ENCODE measurements at places on chromosomes 11 and 22. TPM values are rescaled to one million over a fixed set of nuclear protein-coding genes. Genes with fewer than 3 reads are reported as not detected.

GRCh38 chr22:22485524-22485923 is 23.0 kb downstream of the ZNF280B start:
- peaks cover 64% of the 10 kb centered on the region for H3K27me3 ChIP-seq
- DNase-seq: no peak
- H3K4me3 ChIP-seq: no peak overlapping the region
- peaks cover under 1% of the 10 kb centered on the region for H3K4me1 ChIP-seq
- no peak overlapping the region for H3K27ac ChIP-seq

- DNase-seq: no peak
- no peaks in the 10 kb centered on the region for H3K27me3 ChIP-seq
- H3K27ac ChIP-seq: no peak overlapping the region
These were observed 345.8 kb downstream of the BRD1 start for GRCh38 chr22:49481659-49482399.

DNA sequence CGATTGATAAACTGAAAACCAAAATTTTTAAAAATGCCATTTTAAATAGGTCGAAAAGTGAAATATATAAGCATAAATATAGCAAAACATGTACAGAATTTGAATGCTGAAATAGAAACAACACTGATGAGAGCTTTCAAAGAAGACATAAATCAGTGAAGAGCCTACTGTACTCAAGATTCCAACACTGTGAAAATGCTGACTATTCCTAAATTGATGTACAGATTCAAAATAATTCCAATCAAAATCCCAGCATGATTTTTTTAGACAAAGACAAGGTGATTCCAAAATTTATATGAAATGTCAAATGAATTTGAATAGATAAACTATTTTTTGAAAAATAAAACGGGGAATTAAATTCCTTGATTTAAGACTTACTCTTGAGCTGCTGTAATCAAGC is 1010.4 kb downstream of the TBC1D22A start:
- H3K4me3 ChIP-seq: no peak overlapping the region
- H3K27ac ChIP-seq: no peak overlapping the region
- no peak for DNase-seq
- H3K27me3 ChIP-seq: no peaks in the 10 kb centered on the region
- peaks cover 26% of the 10 kb centered on the region for H3K4me1 ChIP-seq
- no peaks in the 10 kb centered on the region for H3K36me3 ChIP-seq

DNA sequence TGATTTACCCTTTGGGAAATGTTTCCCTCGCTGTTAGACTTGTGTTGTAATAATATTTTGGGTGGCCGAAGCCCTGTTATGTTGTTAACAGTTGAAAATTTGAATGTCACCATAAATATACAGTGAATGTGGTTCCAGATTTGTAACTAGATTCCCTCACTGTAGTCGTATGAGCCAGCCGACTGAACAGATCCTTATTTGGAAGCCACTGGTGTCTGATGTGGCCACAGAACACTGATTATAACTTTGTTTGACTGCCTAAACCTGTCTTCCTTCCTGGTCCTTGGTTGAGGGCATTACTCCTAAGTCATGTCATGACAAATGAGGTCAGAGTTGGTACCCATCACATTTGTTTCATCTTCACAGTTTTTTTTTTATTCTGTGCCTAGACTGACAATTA is 45.4 kb downstream of the YAP1 start:
- peaks cover 49% of the 10 kb centered on the region for H3K4me1 ChIP-seq
- no peak overlapping the region for H3K4me3 ChIP-seq
- no peaks in the 10 kb centered on the region for H3K27me3 ChIP-seq
- peak overlapping the region; percentile 64 for H3K27ac ChIP-seq
- no peak for DNase-seq

- DNase-seq: no peak
- H3K27me3 ChIP-seq: no peaks in the 10 kb centered on the region
- H3K36me3 ChIP-seq: peaks cover 5% of the 10 kb centered on the region
- H3K4me3 ChIP-seq: no peak overlapping the region
- H3K4me1 ChIP-seq: peaks cover 22% of the 10 kb centered on the region
These were observed 271.2 kb downstream of the DLG2 start for GRCh38 chr11:85355921-85356320.

- H3K27ac ChIP-seq: no peak overlapping the region
- no peak overlapping the region for H3K4me3 ChIP-seq
- no peaks in the 10 kb centered on the region for H3K27me3 ChIP-seq
- H3K36me3 ChIP-seq: no peaks in the 10 kb centered on the region
- no peak for DNase-seq
These were observed 24.2 kb upstream of the YAP1 start for GRCh38 chr11:102085864-102086551.

- H3K27ac ChIP-seq: no peak overlapping the region
- H3K4me1 ChIP-seq: no peaks in the 10 kb centered on the region
- no peaks in the 10 kb centered on the region for H3K27me3 ChIP-seq
- no peak for DNase-seq
- peaks cover 47% of the 10 kb centered on the region for H3K36me3 ChIP-seq
- H3K4me3 ChIP-seq: no peak overlapping the region
These were observed 15.2 kb downstream of the UFD1 start for GRCh38 chr22:19463491-19464469.

GRCh38 chr11:57772562-57772961 is 11.0 kb downstream of the CTNND1 start:
- peak overlapping the region; percentile 51 for H3K27ac ChIP-seq
- H3K36me3 ChIP-seq: peaks cover 5% of the 10 kb centered on the region
- H3K4me1 ChIP-seq: peaks cover 61% of the 10 kb centered on the region
- DNase-seq: no peak
- H3K27me3 ChIP-seq: no peaks in the 10 kb centered on the region

BIK gene
- total RNA-seq: 3.0 TPM

JOSD1 gene
- total RNA-seq: 26.2 TPM
